ENCODE measurements at places on chromosomes 3 and 15.

DNA sequence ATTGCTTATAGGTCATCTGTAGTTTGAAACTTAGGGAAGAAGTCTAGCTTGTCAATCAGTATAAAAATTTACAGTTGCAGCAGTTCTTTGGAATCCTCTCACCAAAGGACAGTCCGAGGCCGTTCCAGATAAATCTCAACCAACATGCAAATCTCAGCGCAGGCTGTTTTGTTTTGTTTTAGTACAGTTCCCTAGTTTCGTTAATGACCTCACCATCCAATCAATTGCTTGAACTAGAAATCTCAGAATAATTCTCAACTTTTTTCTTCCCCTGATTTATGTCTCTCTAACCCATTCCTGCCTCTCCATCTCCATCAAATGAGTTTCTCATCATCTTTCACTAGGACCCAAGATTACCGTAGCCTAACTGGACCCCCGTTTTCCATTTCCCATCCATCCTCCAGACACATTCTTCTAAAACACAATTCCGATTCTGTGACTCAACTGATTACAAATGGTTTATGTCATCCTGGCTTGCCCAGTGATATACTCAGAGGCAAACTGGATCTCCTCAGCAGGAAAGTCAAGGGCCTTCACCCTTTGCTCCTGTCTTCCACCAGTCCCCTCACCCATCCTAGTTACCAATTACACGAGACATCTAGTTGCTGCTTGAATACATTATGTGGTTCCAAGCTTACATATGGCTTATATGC is 1.3 kb downstream of the SMCO1 start:
- no peak for DNase-seq

GRCh38 chr15:69908590-69909420 is 188.9 kb downstream of the TLE3 start:
- no peak for DNase-seq

- DNase-seq: no peak
Observed at GRCh38 chr3:180421221-180421620, 180.7 kb upstream of the TTC14 start.

- DNase-seq: peak; percentile 71
Observed at GRCh38 chr3:171056528-171056927, 30.0 kb upstream of the SLC2A2 start.

Data from non-pigmented ciliary epithelial cell (primary cell).